Stimulated activated CD4-positive, alpha-beta T cell treated with anti-CD3 and anti-CD28 coated beads, Interleukin-15, amount 100 ng/mL, for 1 hour (primary cell): ENCODE measurements at places on chromosomes 5 and 9.

DNA sequence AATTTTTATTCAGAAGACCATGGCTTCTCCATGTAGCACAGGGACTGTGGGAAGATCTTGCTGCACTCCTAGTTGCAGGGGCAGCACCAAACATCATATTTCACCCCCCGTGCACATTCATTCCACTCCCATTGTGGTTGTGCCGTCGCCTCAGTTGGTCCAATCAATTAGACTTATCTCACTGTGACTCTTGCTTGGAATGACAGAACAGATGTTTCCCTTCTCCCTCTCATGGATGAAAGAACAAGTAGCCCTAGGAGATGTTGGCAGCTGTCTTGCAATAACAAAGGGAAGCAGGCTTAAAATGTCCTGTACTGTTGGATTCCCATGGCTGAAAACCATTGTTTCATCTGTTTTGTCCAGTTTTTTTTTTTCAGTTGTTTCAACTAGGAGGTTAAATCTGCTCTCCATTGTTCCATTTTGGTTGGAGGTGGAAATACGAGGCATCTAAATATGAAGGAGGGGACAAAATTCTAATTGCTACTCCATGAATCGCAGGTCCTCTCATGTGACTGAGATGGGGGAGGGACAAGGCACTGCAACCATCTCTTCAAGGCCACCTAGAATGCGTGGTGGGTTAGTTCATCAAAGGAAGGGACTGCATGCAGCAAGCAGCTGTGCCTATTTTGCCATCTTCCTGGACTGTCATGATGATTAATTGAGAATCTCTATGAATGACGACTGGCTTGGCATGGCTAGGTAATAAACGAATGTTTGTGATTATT lies 214.4 kb downstream of the NSG2 start:
- no peak for DNase-seq

DNA sequence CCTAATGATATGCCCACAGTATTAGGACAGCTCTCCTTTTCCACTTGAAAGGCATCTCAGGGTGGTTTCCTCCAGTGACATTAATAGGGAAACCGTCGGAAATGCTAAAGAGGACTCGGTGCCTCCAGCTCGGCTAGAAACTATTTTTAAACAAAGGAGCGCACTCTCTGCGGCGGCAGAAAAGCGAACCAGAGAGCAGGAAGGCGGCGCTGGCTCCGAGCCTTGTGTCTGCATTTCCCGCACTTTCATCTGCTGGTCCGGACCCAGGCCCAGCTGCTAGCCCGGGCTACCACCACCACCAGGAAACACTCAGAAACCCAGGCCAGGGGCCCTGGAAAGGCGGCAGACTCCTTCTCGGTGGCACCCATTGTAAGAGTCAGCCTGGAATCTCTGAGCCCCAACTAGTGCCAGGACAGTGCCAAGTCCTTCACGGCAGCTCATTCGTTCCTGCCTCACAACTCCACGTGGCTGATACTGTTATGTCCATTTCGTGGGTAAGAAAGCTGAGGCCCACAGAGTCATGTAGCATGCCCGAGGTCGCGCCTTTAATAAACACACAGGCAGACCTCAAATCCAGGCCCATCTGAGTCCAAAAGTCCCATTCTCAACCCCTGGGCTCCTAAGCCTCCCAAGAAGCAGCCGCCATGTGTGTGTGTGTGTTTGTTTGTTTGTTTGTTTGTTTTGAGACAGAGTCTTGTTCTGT lies 73.9 kb downstream of the VAV2 start:
- DNase-seq = no peak

- DNase-seq = no peak
Measured at GRCh38 chr5:7068899-7069298, 327.0 kb upstream of the ADCY2 start.

- DNase-seq = no peak
Measured at GRCh38 chr5:43771611-43772031, 168.6 kb downstream of the NNT start.

- no peak for DNase-seq
Measured at GRCh38 chr9:110579034-110579861, at the start of gene SVEP1. SVEP1 (minus strand) TSS chr9:110579741; CDS start chr9:110579543, 198 bp downstream.

GRCh38 chr9:31470051-31470450 lies 914.4 kb upstream of the ACO1 start:
- no peak for DNase-seq

- DNase-seq = no peak
Measured at GRCh38 chr9:88821033-88821745, 170.1 kb upstream of the S1PR3 start.

DNA sequence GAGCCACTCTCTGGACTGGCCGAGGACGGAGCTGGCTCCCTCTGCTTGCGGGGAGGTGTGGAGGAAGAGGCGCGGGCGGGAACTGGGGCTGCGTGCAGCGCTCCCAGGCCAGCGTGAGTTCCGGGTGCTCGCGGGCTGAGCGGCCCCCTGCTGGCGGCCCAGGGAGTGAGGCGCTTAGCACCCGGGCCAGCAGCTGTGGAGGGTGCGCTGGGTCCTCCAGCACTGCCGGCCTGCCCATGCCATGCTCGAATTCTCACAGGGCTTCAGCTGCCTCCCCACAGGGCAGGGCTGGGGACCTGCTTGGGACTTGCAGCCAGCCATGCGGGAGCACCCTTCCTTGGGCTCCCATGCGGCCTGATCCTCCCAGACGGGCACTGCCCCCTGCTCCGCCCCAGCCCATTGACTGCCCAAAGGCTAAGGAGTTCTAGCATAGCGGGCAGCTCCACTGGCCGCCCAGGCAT lies 416.9 kb downstream of the MRPS30 start:
- no peak for DNase-seq

DNA sequence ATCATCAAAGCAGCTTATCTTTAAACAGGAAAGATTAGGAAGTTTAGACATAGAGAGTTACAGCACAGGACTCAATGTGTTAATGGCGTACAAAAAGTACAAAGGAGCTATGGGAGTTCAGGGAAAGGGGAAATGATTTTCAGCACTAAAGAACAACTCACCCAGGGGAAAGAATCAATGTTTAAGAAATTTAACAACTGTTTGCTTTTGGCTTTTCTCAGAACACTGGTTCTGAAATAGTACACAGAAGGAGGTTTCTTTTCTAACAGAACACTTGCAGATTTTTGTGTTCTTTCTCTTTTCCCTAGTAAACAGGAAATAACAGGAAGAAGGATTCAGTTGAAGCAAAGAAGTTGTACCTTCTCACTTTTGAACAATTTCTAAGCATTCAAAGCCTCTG lies 71.3 kb upstream of the GHR start:
- no peak for DNase-seq

GRCh38 chr9:133184971-133185370 lies 21.3 kb upstream of the GBGT1 start:
- DNase-seq = no peak

DNA sequence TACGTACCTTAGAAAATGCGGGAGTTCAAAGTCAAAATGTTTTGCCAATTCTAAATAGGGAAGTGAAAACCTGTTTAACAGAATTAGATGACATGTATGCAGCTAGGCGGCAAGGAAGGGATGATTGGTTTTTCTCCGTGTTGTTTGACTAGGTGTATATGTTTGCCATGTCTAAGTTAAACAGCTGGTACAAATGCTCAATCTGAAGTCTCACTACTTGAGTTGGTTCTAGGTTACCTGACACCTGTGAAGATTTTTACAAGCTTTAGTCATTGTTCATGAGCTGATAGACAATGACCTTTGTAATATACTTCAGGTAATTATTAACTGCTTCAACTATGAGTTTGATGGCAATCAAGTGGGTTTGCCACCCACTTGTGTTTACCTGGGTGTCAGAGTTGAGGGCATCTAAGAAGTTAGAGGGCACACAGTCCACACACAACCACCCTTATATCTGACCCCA lies 74.3 kb downstream of the SLC44A1 start:
- DNase-seq = no peak

DNA sequence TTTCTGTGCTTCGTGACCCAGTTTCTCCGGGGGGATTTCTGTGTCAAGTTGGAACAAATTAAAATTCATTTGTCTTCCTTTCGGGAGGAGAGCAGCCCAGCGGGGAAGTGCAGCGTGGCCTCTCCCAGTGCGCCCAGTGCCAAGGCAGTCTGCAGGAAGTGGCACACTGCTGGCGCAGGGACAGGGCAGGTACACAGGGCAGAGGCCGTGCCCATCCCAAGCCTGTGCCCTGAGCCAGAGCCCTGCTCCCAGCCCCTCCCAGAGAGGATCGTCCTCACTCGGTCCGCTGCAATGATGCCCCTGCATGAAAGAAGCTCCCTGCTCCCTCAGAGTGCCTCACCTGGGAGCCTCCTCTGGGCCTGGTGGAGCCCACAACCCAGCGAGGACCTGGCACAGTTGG lies 82.4 kb upstream of the PPP1R26 start:
- no peak for DNase-seq

DNA sequence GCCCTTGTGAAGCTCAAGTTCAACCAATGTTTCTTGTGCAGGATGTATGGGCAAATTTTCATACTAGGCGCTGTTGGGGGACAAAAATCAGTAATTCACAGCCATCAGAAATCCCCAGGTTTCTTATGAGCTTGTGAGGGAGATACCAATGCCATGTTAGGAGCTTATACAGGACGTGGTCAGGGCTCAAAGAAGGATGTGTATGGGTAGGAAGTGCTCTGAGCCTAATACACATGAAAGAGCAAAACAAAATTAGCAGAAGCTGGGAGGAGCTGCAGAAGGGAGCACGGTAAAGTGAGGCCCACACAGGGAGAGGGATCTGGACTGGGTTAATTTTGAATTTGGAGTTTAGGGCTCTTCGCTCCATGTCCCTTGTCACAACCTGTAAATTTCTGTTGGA lies 114.6 kb upstream of the MAP3K1 start:
- no peak for DNase-seq

DNA sequence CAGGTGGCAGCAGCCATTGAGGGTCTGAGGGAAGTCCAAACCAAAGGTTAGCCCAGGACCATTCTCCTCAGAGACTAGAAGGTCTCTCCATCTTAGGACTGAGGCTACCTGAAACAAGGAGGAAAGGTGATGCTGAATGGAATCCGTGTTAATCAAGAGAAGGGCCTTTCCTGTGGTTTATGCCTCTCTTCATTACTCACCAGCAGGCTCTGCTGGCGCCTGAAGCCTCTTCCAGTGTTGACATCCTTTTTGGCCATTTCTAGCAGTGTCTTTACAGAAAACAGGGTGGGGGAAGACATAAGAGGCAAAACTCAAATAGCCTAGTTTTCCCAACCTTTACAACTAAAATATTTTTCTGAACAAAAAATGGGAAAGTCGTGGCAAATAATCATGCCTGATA lies 98.0 kb downstream of the ENC1 start:
- DNase-seq = no peak

- DNase-seq = no peak
Measured at GRCh38 chr5:91266184-91266705, 116.9 kb downstream of the ARRDC3 start.

- no peak for DNase-seq
Measured at GRCh38 chr9:115111874-115112273, 6.1 kb downstream of the TNC start.

- no peak for DNase-seq
Measured at GRCh38 chr5:147701468-147701867, 81.1 kb downstream of the JAKMIP2 start.

DNA sequence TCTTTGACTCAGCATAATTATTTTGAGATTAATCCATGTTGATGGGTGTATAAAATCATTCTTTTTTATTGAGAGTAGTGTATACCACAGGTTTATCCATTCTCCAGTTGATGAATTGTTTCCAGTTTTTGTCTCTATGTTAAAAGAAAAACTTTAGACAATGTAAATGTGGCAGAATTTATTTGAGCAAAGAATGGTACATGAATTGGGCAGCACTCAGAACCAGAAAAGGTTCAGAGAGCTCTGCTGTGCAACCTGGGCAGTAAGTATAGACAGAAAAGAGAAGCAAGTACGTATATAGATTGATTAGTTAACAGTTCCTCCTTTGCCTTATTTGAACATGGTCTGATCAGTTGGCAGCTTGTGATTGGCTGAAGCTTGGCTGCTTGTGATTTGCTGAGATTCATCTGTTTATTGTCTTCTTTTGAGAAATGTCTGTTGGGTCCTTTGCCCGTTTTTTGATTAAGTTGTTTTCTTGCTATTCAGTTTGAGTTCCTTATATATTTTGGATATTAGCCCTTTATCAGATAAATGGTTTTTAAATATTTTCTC lies 41.4 kb downstream of the CDC42SE2 start:
- no peak for DNase-seq

- no peak for DNase-seq
Measured at GRCh38 chr5:62093976-62094375, 212.0 kb upstream of the KIF2A start.

GRCh38 chr9:85290019-85290418 lies 451.7 kb downstream of the AGTPBP1 start:
- no peak for DNase-seq

GRCh38 chr9:96514108-96514799 lies 64.3 kb downstream of the HABP4 start:
- DNase-seq = no peak

GRCh38 chr9:133460405-133461175 lies 812 bp downstream of the CACFD1 start:
- no peak for DNase-seq

GRCh38 chr9:129412814-129413536 lies 207.9 kb downstream of the C9orf50 start:
- peak; percentile 41 for DNase-seq

GRCh38 chr5:175803736-175804454 lies 67.5 kb upstream of the CPLX2 start:
- no peak for DNase-seq

DNA sequence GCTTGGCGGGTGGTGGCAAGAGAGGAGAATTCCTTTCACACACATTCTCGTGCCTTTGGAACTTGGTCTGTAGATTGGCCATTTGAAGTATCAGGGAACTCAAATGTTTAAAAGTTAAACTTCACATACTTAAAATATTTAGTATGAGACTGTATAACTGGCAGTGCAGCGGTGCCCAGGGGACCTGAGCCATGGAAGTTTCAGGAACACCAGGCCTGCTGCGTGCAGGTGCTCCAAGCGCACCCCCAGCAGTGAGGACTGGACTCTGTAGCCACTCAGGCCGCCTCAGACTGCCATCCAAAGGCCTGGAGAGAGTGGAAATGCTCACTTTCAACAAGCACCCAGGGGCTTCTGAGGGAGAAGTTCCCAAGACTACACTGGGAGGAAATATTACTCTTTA lies 273.5 kb upstream of the IRX2 start:
- DNase-seq = no peak

GRCh38 chr9:79868567-79869189 lies 296.9 kb downstream of the TLE4 start:
- no peak for DNase-seq
